ENCODE measurements at places on chromosomes 16 and 17.
A peak's percentile ranks its signal among the peaks of the same experiment; 100 is the strongest.

DNA sequence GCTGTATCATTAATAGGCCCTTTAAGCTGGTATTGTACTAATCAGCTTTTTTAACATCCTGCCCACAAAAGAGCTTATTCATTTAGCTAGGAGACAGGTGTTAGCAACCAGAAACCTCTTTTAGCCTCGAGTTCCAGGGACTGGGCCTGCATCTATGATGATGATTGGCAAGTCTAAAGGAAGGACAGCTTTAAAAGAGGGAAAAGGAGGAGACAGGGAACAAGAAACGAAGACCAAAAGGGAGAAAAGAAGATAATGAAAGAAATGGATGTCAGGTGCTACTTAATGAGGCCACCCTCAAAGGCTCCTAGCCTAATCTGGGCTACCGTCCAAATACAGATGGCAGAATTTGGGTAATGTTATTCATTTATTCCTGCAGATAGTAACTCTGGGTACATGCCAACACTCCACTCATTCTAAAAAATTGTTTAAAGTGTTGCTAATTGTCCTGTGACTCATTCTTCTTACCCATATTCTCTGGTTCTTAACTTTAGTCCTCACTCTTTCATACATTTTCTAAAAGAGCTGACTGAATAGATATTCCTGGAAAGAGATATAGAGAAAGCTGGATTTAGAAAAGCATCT lies 18.7 kb upstream of the RFFL start:
- no peak for DNase-seq

DNA sequence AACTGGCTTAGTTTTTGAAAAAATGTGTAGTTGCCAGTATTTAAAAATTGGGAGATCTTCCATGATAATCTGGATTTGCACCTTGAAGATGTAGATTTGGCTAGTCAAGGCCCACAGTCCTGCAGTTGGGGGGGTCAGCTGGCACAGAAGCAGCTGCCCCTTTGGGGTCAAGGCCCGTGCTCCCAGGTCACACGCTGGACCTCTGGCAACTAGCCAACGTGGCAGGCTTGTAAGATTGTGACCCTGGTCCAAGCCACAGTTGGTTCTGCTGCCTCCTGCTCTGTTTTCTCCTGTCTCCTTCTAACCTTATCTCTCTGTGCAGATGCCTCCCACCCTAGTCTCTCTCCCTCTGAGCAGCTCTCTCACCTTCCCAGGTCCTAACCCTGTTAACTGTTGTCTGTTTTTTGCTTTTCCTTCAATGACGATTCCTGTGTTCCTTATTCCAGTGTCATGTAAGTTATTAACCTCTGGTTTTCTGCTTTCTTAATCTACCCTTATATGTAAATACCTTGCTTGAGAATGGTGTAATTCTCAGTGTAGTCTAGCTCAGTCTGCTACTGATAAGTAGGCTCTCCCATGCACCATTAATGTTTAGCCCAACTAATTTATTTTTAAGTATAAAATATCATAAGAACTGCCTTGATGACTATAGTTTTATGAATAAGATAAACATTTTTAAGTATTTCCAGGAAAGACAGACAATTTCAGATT lies 27.9 kb downstream of the CLEC16A start:
- DNase-seq: no peak

DNA sequence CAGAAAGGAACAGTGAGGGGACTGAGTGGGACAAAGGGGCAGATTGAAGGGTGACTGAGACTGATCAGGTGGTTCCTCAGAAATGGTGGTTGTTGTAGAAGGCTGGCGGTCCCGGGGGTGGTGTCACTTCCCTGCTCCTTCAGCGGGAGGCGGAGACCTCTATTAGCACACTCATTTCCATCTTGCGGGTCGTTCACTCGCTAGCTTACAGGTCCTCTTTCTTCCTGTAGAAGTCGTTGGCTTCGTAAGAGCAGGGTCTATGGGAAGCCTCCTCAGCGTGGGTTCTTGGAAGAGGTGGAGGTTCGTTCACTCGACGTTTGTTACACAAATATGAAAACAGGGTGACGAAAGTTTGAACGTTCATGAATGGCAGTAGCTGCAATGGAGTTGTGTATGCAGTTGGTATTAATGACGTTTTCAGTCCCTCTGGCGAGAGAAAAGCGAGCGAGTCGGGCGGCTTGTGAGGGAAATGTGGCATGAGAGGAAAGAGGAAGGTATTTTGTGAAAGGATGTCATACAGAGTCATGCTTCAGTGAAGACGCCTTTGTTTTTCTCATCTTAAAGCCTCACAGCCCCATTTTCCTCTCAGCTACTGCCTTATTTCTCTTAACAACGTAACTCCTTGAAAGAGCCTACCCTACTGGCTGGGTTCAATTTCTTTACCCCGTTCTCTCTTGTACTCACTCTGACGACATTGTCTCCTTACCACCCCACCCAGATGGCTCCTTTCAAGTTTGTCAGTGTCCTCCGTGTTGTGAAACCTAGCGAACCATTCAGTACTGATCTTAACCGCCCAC lies 667 bp downstream of the EFCAB13 start:
- DNase-seq: peak; percentile 41

GRCh38 chr17:80359422-80360110 lies 55.4 kb upstream of the ENDOV start:
- no peak for DNase-seq

- DNase-seq: no peak
Measured at GRCh38 chr16:9365370-9365728, 273.9 kb downstream of the HAPSTR1 start.

Measured in stimulated activated CD4-positive, alpha-beta T cell treated with anti-CD3 and anti-CD28 coated beads, Interleukin-12 subunit alpha, Interleukin-12 subunit beta, amount 100 ng/mL, for 4 hours (primary cell).